ENCODE measurements at places on chromosomes 3 and 15.

GRCh38 chr15:82045179-82045891, 483 bp downstream of the MEX3B start:
- DNase-seq, result no peak

DNA sequence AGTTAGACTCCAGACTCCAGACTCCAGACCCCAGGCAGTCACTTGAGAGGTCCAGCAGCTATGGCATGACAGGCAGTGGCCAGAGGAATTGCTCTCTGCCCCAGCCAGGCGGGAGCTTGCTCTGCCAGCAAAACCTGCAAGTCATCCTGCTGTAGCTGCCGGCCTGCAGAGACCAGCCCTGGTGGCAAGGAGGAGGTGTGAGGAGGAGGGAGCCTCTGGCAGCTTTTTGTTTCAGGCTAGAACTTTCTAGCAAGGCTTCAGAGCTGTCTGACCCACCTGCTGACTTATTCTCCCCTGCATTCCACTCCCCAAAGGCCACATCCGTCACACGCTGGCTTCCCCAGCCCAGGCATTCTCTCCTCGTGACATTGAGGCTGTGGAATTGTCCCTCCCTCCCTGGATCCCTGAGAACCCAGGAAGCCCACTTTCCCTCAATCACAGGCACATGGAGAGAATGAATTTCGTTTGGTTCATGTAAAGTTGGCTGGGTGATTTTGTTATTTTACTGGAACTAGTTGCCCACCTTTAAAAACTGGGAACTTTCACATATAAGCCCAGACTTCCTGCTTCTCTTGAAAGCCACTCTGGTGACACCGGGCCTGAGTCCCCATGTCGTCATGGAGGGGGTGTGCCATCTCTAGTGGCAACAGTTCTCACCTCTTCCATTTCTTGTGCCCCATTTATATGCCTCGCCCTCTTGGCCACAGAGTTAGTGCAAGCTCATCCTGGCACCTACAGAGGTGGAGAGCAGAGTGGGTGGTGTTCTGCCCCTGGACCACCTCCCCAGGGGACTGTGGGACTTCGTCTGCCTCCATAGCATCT, 82.7 kb downstream of the ABHD5 start:
- DNase-seq, result no peak

GRCh38 chr3:97827741-97828471, 6.1 kb downstream of the CRYBG3 start:
- DNase-seq, result no peak

DNA sequence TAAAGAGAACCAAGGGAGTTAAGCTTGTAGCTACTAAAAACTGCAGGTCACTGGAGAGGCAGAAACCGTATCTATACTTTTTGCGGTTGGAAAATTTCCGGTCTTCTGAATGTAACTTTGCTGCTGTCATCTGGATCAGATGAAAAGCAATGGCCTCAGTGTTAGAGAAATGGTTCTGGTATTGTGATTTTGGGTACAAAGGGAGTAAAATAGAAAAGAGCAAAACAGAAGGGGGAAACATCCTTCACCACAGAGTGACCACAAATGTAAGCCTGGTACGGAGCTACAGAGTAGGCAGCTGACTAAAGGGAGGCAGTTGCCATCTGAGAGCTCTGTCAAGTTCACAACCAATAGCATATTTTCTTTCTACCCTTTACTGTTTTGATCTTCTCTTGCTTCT, 5.6 kb downstream of the CD96 start:
- no peak for DNase-seq

GRCh38 chr3:43996379-43997301, 245.0 kb upstream of the TOPAZ1 start:
- no peak for DNase-seq

DNA sequence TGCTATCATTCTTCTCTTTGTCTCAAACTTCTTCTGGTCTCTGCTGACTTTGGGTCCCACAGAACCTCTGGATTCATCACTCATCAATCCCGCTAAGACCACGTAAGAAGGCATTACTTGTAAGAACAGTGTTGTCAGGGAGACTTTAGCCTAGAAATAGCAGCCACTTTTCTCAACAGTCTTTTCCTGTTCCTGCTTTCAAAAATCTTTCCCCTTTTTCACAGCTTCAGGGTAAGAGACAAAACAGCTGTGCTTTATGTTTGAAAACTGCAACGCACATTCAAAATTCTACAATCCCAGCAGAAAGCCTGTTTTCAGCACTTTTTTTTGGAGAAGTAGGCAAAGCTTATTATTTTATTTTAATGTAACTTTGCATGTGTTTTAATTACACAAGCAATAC, 42.0 kb upstream of the FAM98B start:
- no peak for DNase-seq

- DNase-seq, result no peak
Observed at GRCh38 chr3:50625231-50626182, 8.6 kb downstream of the MAPKAPK3 start.

GRCh38 chr3:5321666-5322340, 134.3 kb downstream of the EDEM1 start:
- no peak for DNase-seq

DNA sequence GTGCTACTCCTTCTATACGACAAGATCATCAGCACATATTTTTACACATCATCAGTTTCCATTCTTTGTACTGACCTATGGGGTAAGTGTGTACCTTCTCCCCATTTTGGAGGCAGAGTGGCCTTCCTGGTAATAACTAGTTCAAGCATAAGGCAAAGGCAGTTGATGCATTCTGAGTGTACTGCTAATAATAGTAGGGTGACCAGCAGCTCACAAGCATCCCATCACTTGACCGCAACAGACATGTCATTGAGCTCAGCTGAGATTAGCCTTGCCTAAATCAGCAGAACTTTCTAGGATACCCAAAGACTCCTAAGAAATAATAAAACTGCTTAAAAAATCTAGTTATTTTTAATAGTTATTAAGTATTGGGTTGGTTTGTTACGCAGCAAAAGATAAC, 329.8 kb upstream of the FRG2C start:
- DNase-seq, result no peak

DNA sequence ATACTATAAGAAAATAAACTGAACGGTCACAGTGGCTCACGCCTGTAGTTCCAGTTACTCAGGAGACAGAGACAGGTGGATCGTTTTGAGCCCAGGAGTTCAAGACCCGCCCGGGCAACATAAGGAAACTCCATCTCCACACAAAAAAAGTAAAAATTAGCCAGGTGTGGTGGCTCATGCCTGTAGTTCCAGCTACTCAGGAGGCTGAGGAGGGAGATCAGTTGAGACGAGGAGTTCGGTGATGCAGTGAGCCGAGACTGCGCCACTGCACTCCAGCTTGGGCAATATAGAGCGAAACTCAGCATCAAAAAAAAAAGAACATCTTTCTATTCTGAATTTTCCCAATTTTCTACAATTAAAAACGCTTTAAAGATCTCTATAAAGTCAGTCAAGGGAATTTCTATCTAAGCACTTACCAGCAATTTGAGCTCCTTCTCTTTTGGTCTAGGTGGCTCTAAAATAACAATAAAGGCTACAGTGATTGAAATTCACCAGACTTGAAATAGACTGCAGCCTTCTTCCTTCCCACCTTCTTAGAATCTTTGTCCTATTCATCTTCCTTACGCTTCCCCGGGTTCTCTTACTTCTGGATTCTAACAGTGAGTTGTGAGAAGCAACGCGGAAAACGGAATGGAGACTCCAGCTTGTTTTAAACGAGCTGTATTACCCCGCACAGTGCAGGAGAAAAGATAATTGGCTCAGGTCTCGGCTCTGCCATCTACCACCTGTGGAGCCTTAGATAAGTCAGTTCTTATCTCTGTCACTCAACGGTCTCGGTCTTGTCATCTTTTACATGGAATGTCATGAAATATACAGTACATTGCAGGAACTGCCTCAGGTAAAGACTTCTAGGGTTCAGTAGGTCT, 812 bp upstream of the SEC62 start:
- DNase-seq, result no peak

- no peak for DNase-seq
Observed at GRCh38 chr3:133568294-133569014, 5.0 kb upstream of the CDV3 start.

GRCh38 chr3:69443457-69443920, 57.6 kb upstream of the FRMD4B start:
- DNase-seq, result no peak

GRCh38 chr3:163327086-163327485, 1751.2 kb downstream of the SI start:
- DNase-seq, result no peak

DNA sequence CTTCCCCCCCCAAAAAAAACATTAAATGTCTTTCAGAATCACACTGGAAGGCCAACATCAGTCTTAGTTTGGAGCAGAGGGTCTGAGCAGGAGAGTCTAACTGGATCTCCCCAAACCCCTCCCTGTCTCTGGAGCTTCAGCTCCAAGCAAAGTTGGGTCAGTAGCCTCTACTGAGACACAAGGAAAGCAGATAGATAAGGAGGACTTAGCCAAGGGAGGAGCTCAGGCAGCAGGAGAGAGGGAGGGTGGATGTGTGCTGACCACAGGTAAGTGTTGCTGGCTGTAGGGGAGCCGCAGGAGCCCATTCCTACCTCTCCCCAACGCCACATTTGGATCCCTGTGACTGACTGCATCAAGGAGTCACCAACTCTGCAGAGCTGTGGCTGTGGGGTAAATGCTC, 7.0 kb downstream of the PLCB2 start:
- DNase-seq, result no peak

- no peak for DNase-seq
Observed at GRCh38 chr3:114389156-114389555, 95.3 kb downstream of the TIGIT start.

- no peak for DNase-seq
Observed at GRCh38 chr15:38885001-38885400, 320.4 kb upstream of the RASGRP1 start.

DNA sequence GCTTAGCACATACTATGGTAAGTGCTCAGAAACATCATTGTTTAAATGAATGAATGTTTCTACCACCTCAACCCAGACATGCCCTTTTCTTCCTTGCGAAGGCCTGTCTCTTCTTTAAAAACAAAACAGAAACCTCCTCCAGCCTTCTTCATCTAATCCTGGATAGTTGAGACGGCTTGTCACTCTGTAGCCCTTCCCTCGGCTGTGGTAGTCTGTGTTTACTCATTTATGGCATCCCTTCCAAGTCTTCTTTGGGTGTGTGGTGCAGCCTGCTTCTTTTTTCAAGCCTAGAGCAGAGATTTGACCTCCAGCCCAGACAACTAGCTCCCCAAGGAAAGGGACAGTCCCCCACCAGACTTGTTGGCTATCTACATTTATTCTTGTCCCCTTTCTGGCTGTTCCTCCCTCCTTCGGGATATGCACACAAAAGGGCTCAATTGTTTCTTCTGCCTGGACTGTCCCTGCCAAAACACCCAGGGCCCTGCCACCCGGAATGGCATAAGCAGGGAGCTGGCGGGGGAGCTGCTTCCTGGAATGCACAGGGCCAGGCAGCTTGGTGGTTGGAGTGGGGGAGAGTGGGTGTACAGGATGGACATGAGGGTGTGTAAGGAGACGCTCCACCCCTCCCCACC, 67.8 kb downstream of the ITGA11 start:
- no peak for DNase-seq

DNA sequence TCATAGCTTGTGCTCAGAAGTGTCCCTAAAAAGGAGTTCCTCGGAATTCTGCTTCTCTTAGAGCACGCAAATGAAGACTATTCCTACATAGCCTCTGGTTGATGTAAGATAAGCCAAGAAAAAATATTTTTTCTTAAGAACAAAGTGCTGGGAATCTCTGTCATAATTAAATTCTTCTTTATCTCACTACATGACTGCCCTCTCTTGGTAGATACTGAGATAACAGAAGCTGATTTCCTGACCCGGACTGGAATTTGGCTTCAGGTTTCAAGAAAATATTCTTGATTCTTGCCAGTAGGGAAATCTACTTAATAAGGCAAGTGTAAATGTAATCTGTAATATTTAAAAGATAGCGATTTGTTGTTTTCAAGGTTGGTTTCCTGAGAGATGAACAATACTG, 31.3 kb upstream of the SETMAR start:
- DNase-seq, result no peak

DNA sequence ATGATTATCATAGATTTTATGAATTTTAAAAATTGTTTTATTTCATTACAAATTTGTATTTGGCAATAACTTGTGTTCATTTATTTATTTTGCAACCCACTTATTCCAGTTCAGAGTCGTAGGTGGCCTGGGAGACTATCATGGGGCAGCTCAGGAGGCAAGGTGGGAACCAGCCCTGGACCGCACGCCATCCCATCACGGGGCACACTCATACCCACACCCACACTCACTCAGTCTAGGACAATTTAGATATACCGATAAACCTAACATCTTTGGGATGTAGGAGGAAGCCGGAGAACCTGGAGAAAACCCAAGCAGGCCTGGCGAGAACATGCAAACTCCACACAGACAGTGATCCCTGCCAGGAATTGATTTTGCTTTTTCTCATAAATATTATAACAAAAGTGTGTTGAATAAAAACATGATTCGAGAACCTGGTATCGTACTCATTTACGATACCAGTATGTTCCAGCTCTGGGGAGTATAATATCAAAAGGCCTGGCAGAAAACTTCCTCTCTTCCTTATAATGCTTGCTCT, 205.3 kb downstream of the NFKBIZ start:
- no peak for DNase-seq

DNA sequence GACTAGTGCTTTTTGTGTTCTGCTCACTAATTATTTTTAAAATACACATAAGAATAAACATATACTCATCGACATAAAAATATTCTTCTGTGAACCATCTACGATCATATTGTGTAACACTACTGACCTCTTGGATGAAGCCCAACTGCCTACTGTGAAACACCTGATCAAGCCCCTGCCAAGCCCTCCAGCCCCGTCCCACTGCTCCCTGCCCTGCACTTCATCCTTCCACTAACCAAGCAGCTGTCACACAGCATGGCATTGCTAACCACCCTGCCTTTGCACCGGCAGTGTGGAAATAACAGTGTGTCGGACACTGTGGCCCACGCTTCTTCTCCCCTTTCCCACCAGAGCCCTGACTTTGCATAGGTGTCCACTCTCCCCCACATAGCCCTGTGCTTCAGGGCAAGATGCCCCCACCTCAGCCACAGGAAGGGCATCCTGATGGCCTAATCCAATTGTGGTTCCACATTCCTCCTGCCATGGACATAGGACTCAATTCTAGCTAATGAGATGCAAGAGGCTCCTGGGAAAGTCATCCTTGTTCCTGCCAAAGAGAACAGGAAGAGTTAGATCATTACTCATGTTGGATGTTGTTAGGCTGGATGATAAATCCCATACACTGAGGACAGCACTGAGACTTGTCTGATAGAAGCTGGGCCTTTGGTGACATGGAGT, 35.0 kb upstream of the ARID3B start:
- no peak for DNase-seq

DNA sequence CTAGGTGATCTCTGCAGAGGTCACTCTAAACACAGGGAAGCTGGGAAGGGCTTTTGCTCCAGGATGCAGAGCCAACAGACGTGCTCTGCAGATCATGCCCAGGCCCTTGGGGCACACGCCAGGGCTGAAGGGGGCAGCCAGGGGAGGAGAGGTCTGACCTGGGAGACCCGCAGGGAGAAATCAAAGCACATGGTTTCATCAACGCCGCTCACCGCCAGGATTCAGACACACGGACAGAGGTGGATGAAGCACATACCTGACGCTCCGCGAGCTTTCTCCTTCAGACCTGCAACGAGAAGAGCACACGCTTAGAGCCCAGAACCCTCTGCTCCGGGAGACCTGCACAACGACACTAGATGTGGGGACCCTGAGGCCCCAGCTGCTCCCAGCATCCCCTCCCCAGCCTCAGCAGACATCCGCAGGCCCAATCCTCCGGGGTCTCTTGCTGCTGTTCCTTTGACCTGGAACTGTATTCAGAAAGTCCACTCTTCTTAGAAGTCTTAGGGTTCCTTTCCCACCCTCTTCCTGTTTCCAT, 90.7 kb upstream of the IQSEC1 start:
- DNase-seq, result no peak

Measured in NCI-H1417 treated with DMSO at 0.1 percent for 48 hours (cell line).